Activated CD4-positive, alpha-beta T cell treated with anti-CD3 and anti-CD28 coated beads, Interleukin-2, Interleukin-6, amounts not matched to agents 100 ng/mL and 50 ng/mL, durations not matched to agents 16 hours and 8 hours (primary cell): ENCODE measurements at places on chromosomes 7 and 10.
A peak's percentile ranks its signal among the peaks of the same experiment; 100 is the strongest.

GRCh38 chr7:3482147-3482921 is 181.3 kb downstream of the SDK1 start:
- peak; percentile 6 for DNase-seq

- no peak for DNase-seq
Measured at GRCh38 chr10:78362406-78363022, 328.9 kb downstream of the RPS24 start.

- peak; percentile 50 for DNase-seq
Measured at GRCh38 chr7:70779321-70779720, 352.6 kb upstream of the GALNT17 start.

DNA sequence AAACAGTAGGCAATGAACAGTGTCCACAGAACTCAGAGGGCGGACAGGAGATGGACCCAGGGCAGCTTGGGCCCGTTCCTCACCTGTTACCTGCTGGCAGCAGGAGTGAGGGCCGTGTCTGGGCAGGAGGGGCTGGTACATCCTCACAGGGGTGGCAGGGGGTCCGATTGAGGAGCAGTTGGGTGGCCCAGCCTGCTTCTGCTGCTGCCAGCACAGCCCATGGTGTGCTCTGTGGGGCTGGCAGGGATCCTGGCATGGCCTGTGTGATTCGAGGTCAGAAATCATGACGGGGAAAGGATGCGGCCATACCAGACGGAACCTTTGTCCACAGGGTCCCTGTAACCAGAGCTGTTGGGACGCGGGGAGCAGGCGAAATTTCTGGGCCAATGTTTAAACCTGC is 49.6 kb downstream of the INPP5A start:
- no peak for DNase-seq

DNA sequence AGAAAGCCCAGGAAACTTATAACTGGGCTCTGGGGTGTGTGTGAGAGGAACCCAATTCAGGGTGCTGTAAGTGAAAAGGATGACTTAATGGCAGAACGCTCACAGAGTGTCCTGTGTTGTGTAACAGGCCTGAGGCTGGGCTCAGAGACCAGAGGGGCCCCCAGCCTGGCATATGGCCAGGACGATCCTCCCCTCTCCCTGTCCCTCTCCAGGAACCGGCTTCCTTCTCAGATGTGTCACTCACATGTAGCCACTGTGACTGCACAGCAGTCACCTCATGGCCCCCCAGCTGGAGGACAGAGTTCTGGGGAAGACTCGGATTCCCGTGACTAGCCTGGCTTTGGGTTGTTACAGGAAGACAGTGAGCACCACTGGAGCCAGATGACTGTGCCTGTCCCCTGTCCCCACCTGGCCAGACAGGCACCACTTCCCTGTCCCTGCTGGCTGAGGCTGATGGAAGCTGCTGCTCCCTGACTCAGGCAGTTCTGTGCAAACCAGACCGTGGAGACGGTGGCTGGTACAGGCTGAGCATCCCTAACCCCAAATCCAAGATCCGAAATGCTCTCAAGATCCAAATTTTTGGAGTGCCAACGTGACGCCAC is 220.5 kb downstream of the MLLT10 start:
- no peak for DNase-seq

DNA sequence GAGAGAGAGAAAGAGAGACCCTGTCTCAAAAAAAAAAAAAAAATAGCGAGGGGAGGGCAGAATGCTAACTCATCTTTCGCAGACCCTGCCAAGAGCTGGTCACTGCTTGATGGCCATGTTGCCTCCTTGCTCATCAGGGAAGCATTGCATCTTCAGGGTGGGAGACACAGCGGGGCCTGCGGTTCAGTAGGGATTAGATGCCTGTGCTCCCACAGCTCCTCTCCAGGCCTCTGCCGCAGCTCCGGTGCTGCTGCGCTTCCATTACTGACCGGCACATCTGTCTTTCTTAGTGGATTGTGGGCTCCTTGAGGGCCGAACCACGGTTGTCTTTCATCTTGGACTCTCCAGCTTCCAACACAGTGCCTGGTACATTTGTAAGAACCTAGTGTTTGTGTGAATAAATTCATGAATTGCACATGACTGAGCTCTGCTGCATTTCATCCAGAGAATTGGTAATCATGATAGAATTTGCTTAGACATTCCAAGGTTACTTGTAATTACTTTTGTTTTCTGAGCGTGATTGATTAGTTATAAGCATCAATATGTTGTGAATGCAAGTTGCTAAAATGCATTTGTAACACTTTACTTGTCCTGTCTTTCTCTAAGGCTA is 16.8 kb downstream of the HK1 start:
- no peak for DNase-seq

GRCh38 chr10:104322416-104322782 is 15.9 kb downstream of the ITPRIP start:
- peak; percentile 58 for DNase-seq

- no peak for DNase-seq
Measured at GRCh38 chr10:102460836-102461186, 9.5 kb upstream of the C10orf95 start.

- no peak for DNase-seq
Measured at GRCh38 chr10:15439341-15439842, 68.3 kb upstream of the FAM171A1 start.

- DNase-seq, result no peak
Measured at GRCh38 chr10:73841526-73842285, 30.3 kb upstream of the NDST2 start.
